GM18507 (cell line): ENCODE measurements at places on chromosomes 2 and 18.

GRCh38 chr2:31297751-31298150, 63.8 kb downstream of the EHD3 start:
- DNase-seq: no peak

- no peak for DNase-seq
These were observed 634 bp downstream of the CREB1 start for GRCh38 chr2:207530160-207531031.

GRCh38 chr2:232476045-232476444, 11.6 kb downstream of the ECEL1 start:
- DNase-seq: no peak

DNA sequence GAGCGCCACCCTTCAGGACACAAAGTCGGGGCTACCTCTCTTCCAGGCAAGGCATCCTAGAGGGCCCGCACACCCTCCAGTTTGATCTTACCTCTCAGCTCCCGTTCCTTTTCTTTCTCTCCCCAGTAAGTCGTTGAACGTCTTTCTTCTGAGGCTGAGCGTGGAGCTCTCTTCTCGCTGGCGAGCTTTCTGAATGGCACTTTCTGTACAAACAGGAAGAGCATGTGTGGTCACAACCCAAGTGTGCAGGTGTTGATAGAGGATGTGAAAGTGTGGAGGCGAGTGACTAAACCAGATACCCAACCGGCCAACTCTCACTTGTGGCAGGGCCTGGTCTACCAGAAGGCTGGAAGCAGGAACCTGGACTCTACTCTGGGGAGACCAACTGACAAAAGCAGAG, at the start of gene AFF3:
TSS of gene AFF3 (minus strand) at position 198 of the 400 bp plus-strand sequence. CDS start 38,136 bp downstream, outside the sequence.
- DNase-seq: peak; percentile 55

- no peak for DNase-seq
These were observed 17.0 kb upstream of the TTN start for GRCh38 chr2:178824181-178824580.

- no peak for DNase-seq
These were observed 2.5 kb downstream of the MARCHF4 start for GRCh38 chr2:216369821-216370220.

GRCh38 chr2:119929537-119929936, 83.3 kb upstream of the EPB41L5 start:
- DNase-seq: no peak

DNA sequence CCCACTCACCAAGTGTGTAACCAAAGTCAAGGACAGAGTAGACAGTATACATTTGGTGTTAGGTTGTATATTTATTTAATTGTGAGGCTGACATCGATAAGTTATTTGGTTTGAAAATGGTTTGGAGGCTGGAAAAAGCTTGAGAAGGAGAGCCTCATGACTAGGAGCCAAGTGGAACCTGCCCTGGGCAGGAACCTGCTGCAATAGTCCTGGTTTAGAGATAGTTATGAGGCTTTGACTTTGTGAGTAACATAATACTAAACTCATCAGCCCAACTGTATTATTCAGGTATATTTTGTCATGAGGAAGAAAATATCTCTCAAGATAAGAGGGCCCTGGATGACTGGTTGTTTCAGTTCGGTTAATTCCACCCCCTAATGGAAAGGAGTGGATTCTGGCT, 234.3 kb upstream of the CYRIA start:
- no peak for DNase-seq

GRCh38 chr2:217383620-217384019, 523.8 kb upstream of the TNP1 start:
- DNase-seq: no peak

GRCh38 chr2:15158100-15158499, 403.0 kb downstream of the NBAS start:
- no peak for DNase-seq

DNA sequence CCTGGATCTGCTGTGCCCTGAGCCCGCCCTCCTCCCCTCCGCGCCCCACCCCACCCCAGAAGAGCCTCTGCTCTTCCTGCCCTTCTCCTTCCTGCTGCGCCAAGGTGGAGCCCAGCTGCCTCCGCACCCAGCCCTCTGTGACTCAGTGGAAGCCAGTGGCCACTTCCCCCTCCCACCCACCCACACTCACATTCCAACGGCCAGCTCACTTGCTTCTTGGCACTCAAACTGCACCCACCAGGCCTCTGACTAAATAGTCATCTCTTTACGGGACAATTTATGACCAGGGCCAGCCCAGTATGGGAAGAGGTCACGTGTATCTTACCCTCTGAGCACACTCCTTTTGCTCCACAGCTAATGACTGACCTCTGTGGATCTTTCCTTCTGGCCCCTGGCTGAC, 150.4 kb upstream of the SLC1A4 start:
- DNase-seq: no peak

DNA sequence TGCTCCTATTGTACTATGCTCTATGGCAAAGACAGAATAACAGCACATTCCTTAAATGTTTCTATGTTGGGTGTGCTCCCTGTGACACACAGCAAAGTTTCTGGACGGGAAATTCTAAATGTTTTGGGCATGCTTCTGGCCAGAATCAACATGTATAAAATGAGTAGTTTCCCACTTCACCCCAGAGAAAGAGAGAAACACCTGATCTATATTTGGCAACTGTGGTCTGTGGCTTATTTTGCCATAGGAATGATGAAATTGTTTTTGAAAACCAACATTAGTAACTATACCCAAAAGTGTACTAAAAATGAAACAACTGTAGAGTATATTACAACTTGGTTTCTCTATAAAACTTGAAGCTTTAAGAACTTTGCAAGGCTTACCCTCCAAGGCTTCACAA, 89.1 kb downstream of the RAD51AP2 start:
- no peak for DNase-seq

GRCh38 chr18:27239669-27240068, 54.6 kb upstream of the CHST9 start:
- no peak for DNase-seq

- DNase-seq: no peak
These were observed 1.1 kb downstream of the GLI2 start for GRCh38 chr2:120736624-120737339.

DNA sequence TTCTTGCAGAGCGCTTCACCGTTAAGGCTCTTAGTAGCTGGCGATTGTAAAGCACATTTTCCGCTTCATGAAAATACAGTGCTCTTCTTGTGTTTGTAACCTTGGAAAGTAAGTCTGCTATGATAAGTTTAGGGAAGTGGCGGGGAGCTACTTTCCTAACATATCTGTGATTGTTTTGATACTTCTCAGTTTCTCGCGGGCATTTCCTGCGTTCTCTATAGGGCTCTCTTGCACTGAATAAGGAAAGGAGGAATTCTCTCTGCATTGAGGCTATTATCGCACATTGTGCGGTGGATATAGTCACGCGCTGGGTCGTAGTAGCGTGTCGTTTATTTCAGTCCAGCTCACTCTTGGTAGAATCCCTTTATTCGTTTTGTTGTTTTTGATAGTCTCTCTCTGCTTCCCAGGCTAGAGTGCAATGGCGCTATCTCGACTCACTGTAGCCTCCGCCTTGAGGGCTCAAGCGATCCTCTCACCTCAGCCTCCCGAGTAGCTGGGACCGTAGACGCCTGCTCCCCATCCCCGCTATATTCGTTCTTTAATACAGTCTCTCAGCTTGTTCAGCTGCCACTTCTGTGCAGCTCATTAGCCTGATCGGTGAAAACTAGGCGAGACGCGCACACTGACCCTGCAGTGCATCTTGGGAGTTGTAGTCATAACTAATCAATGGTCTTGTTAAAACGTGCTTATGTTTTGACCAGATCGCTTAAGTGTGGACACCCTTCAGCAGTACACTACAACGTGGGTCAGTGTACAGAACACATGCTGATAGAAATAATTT, 1.0 kb upstream of the PPP4R3B start:
- DNase-seq: peak; percentile 33

- no peak for DNase-seq
These were observed 10.6 kb downstream of the IRS1 start for GRCh38 chr2:226788881-226789490.

DNA sequence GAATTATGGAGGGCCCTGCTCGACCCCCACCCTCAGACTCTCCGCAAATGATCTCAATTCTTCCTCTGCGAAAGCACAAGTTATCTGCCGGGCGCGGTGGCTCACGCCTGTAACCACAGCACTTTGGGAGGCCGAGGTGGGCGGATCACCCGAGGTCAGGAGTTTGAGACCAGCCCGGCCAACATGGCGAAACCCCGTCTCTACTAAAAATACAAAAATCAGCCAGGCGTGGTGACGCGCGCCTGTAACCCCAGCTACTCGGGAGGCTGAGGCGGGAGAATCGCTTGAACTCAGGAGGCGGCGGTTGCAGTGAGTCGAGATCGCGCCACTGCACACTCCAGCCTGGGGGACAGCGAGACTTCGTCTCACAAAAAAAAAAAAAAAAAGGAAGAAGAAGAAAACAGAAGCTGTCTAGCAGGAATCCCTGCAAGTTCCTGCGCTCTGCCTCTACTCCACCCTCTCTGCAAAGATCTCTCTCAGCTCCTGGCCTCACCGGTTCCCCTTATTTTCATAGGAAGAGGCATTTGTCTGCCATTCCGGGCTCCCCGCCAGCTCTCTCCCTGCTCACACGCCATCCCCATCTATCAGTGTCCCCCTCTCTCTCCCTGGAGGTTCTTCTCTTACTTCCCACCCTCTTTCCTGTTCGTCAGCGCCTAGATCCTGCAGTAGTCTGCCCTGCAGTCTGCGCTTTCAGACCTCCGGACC, 13.5 kb upstream of the COLEC12 start:
- no peak for DNase-seq

DNA sequence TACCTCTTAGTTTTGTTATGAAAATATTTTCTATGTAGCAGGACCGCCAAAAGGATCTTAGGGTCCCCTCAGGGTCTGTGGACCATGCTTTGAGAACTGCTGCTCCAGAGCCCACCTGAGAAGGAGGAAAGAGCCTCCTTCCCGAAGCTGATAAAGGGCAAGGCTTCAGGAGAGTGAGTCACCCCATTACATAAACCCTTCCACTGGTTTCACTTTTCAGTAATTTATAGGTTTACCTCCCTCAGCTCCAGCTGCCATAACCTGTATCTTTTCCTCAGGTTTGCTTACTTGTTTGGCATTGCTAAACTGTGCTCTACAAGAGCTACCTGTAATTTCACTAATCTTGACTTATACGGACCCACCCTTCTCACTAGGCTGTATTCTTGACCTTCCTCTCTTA, 6.6 kb downstream of the TTLL4 start:
- DNase-seq: no peak

GRCh38 chr2:61167579-61167978, 5.6 kb downstream of the C2orf74 start:
- DNase-seq: no peak

DNA sequence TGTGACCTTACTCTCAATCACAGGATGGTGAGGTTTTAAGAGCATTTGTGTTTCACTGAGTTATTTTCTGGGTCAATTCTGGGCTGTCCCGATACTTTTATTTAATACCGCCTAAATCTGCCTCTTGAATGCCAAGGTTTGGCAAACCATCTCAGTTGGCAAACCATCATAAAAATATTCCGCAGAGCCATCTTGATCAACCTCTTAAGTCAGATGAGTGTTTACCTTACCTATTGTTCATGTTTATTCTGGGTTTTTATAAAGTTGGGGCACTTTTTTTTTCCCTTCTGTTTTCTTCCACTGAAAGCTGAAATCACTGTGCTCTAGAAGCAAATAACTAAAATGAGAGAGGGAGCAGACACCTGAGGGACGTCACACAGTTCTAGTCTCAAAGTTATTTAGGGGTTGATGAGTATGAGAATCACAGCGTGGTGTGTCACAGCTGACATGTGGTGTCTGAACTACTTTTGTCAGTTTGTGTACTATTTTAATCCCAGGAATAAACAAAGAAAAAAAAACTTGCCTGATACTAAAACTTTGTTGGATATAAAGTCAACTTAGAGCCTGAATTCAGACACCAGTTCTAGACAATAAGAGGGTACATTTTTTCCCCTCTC, 48.6 kb downstream of the ETAA1 start:
- no peak for DNase-seq

GRCh38 chr18:64132871-64133270, 16.0 kb downstream of the LINC00305 start:
- no peak for DNase-seq

GRCh38 chr2:106284255-106284654, 90.2 kb upstream of the UXS1 start:
- DNase-seq: no peak

GRCh38 chr2:37506407-37507050, 162.1 kb downstream of the QPCT start:
- DNase-seq: no peak

DNA sequence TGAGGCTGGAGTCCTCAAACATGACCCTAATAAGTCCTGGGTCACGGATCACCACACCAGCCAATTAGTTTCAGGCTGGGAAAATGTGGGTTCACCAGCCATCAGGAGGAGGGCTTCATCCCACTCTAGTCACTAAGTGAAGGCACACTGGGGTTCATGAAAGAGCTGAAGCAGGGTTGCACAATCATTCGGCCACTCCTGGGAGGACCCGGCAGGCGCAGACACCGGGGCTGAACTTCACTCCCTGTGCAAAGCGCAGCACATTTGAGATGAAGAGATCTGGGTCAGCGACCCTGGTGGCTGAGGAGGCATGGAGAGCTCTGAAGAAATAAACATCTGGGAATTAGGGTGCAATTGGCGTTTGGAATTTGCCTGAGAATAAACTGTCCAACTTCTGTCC, 684.4 kb upstream of the SALL3 start:
- DNase-seq: no peak

GRCh38 chr2:129936334-129936934, 43.0 kb upstream of the RAB6C start:
- no peak for DNase-seq

DNA sequence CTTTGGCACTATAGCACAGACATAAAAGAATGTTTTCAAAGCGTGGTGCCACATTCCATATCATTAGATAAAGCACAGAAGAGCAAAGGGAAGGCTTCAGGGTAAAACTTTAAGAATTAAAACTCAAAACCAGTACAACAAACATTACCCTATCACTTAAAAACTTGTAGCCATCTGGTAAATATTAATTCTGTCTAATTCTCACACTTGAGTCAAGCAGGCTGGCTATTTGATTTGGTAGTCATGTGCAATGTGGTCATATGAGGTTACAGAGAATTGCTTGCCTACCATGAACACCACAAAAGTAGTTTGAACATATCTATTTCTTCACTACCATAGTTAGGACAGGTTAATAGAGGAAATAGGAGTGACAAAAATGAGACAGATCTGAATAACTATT, 244.9 kb downstream of the IRS1 start:
- no peak for DNase-seq

- no peak for DNase-seq
These were observed 14.6 kb downstream of the THNSL2 start for GRCh38 chr2:88184762-88185161.

- no peak for DNase-seq
These were observed 52.0 kb upstream of the RTN4 start for GRCh38 chr2:55102056-55102812.
